Kidney (tissue), 22 donors: ENCODE measurements at places on chromosomes 2 and 18. TPM values are rescaled to one million over a fixed set of nuclear protein-coding genes. Genes with fewer than 3 reads are reported as not detected.

DNA sequence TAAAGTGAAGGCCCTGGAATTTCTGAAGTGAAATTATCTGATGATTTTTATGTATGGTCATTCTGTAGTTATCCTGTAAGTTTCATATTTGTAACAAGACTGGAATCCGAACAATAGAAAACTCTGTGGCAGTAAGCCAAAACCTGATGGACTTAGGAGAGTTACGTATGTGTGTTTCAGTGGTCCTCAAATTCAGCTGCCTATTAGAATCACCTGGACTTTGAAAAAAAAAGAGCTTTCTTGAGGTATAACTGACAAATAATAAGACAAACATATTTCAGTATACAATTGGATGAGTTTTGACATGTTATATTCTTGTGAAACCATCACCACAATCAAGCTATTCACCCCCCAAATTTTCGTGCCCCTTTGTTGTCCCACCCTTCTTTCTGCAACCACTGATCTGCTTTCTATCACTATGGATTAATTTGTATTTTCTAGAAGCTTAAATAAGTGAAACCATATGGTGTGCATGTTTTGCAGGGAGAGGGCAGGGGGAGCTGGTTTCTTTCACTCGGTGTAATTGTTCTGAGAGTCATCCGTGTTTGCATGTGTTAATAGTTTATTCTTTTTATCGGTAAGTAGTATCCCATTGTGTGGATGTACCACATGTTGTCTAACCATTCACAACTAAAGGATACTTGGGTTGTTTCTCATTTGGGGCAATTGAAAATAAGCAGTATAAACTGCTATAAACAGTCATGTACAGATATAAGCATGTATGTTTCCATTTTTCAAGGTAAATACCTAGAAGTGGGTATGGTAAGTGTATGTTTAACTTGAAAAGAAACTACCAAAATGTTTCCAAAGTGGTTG is 50.2 kb upstream of the EML4 start:
- H3K36me3 ChIP-seq: no peaks in the 10 kb centered on the region
- DNase-seq: no peak
- H3K4me1 ChIP-seq: peaks cover 16% of the 10 kb centered on the region

DNA sequence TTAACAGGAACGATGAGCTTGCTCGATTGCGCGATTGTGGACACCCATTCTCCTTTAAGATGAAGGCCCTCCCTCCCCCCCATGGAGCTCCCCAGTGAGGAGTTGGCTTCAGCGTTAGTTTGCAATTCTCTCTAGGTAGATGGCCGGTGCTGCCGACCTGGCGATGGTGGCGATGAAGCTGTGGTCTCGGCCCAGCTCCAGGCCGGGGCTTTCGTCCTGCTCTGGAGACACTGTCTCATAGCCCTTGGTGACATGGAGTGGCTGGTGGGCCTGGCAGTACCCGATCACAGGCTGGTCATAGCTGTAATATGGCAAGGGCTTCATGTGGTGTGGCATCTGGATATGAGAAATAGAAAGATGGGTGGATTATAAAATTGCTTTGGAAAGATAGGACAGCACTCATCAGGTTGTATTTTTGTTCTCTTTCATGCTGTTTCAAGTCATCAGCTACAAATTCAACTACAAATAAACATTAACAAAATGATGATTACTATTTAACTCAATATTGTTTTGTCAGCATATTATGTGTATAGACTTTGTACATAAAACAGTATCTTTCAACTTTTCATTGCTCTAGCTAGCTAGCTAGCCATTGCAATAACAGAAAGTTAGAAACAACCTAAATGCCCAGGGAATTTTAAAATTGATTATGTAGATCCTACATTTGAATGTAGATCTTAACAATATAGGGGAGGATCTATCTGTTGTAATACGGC is 773.4 kb downstream of the LRRTM4 start:
- H3K4me3 ChIP-seq: no peak overlapping the region
- no peak overlapping the region for H3K27ac ChIP-seq
- no peak for DNase-seq
- no peaks in the 10 kb centered on the region for H3K4me1 ChIP-seq
- H3K27me3 ChIP-seq: no peaks in the 10 kb centered on the region

Gene CYTIP
- 24.0 TPM for total RNA-seq

GRCh38 chr18:31592506-31593157 is 955 bp downstream of the TTR start:
- no peak overlapping the region for H3K27ac ChIP-seq
- H3K4me1 ChIP-seq: no peaks in the 10 kb centered on the region
- H3K27me3 ChIP-seq: no peaks in the 10 kb centered on the region
- no peak overlapping the region for H3K4me3 ChIP-seq
- no peak for DNase-seq

Gene C1QL2
- total RNA-seq: not detected
